Colonic mucosa (tissue), 4 donors: ENCODE measurements at places on chromosomes 5 and 9.
A peak's percentile ranks its signal among the peaks of the same experiment; 100 is the strongest.

GRCh38 chr5:10648806-10649665, 85.2 kb downstream of the ANKRD33B start:
- no peak for DNase-seq

- DNase-seq: no peak
Observed at GRCh38 chr9:9754186-9754585, 858.6 kb downstream of the PTPRD start.

- DNase-seq: no peak
Observed at GRCh38 chr5:107516452-107517184, 154.1 kb downstream of the EFNA5 start.

GRCh38 chr9:123620239-123620638, 264.2 kb downstream of the CRB2 start:
- no peak for DNase-seq

- no peak for DNase-seq
Observed at GRCh38 chr9:27278374-27278773, 18.6 kb downstream of the EQTN start.

- no peak for DNase-seq
Observed at GRCh38 chr5:133635051-133635450, 22.7 kb upstream of the FSTL4 start.

- no peak for DNase-seq
Observed at GRCh38 chr5:94366811-94367210, 251.6 kb downstream of the KIAA0825 start.

GRCh38 chr5:147310059-147310704, 75.4 kb downstream of the STK32A start:
- DNase-seq: peak; percentile 87

- no peak for DNase-seq
Observed at GRCh38 chr9:124079176-124079925, 67.8 kb downstream of the LHX2 start.

GRCh38 chr5:146789712-146790653, 88.6 kb downstream of the PPP2R2B start:
- DNase-seq: no peak

GRCh38 chr5:113574417-113574816, 60.9 kb downstream of the YTHDC2 start:
- no peak for DNase-seq

DNA sequence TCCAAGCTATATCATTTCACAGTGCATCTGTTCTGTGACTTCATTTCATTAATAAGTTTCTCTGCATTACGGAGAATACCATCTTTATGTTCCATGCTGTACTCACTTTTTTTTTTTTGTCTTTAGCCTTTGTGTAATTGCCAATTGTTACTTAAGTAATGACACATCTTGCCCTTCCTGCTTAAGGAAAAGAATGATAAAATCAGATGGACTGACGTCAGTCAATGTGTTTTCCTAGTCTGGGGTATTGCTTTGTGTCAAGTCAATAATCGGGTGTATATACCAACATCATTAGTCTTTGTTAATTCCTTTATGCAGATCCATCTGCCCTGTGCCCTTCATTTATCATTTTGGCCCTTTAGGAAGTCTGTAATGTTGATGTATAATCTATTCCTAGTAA, 133.5 kb downstream of the CD180 start:
- DNase-seq: no peak

DNA sequence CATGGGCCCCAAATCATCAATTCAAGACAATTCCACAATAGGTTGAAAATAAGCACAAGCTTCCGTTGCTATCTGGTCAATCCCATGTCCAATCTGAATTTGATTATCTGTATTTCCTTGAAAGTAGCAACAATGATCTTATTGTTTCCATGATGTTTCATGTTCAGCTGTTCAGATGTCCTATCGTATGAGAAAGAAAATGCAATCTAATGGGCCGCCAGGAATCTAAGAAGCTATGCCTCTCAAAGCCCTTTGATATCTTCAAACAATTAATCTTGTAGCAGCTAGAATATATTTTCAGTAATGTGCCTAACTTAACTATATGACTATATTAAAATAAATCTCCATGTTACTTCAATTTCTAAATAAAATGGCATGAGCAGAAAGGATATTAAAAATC, 32.1 kb upstream of the ALDOB start:
- no peak for DNase-seq

- no peak for DNase-seq
Observed at GRCh38 chr5:173325091-173325698, 3.0 kb downstream of the STC2 start.

GRCh38 chr5:54285686-54286085, 24.7 kb downstream of the ARL15 start:
- no peak for DNase-seq

GRCh38 chr9:35271637-35272036, 109.8 kb downstream of the UNC13B start:
- DNase-seq: no peak

- DNase-seq: no peak
Observed at GRCh38 chr5:61788548-61788947, 456.5 kb downstream of the ZSWIM6 start.

DNA sequence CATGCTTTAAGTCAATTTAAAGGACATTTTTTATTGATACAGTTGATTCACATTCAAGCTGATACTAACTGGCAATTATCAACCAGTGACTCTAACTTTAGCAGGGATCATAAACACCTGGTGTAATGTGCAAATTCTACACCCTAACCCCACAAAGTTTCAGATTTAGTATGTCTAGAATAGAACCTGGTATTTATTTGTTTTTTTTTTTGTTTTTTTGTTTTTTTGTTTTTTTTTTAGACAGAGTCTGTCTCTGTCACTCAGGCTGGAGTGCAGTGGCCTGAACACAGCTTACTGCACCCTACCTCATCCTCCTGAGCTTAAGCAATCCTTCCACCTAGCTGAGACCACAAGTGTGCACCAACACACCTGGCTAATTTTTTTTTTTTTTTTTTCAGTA, 311.2 kb upstream of the SEMA6A start:
- no peak for DNase-seq

DNA sequence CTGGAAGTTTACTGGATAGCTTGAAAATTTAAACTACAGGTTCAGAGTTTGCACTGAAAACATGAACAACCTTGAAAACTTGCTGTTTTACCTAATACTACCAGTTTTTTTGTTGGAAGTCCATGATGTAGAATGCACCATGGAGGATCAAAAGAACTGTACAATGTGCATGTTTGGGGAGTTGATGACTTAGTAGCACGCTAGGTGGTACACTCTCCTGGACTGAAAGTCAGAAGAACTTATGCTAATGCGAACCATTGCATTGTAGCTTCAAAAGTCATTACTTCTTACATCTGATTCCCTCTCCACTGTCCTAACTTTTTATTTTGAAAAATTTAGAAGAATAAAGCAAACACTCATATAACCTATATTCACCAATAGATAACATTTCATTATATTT, 211.0 kb downstream of the OSTF1 start:
- DNase-seq: no peak

GRCh38 chr5:72723581-72723980, 92.9 kb upstream of the TNPO1 start:
- no peak for DNase-seq

GRCh38 chr5:93189707-93190120, 391.3 kb downstream of the NR2F1-AS1 start:
- DNase-seq: no peak

- no peak for DNase-seq
Observed at GRCh38 chr5:75640826-75641225, 29.6 kb downstream of the ANKDD1B start.

DNA sequence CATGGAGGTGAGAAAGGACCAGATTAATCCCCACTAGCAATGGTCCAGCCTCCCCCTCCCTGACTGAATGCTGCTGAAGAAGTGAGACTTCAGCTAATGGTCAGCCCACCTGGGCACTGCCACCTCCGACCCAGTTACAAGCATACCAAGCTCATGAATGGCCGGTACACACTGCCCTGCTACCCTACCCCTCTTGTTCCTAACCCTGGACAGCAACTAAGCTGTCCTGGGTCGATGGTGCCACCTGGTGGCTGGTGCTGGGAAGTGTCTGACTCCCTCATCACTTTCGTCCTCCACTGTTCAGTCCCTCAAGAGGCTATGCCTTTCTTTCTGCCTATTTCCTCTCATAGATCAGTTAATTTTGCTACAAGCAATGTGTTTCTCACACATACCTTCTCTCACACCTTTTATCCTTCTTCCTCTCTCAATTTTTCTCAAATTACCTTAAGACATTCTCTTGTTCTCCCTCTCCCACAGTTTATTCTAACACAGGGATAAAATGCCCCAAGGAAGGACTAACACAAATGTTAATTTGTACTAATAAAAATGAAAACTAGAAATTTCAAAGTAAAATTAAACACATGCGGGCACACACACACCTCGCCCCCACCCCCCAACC, 42.4 kb downstream of the PAX5 start:
- DNase-seq: peak; percentile 24

GRCh38 chr9:72633966-72634365, 112.6 kb downstream of the TMC1 start:
- DNase-seq: no peak

DNA sequence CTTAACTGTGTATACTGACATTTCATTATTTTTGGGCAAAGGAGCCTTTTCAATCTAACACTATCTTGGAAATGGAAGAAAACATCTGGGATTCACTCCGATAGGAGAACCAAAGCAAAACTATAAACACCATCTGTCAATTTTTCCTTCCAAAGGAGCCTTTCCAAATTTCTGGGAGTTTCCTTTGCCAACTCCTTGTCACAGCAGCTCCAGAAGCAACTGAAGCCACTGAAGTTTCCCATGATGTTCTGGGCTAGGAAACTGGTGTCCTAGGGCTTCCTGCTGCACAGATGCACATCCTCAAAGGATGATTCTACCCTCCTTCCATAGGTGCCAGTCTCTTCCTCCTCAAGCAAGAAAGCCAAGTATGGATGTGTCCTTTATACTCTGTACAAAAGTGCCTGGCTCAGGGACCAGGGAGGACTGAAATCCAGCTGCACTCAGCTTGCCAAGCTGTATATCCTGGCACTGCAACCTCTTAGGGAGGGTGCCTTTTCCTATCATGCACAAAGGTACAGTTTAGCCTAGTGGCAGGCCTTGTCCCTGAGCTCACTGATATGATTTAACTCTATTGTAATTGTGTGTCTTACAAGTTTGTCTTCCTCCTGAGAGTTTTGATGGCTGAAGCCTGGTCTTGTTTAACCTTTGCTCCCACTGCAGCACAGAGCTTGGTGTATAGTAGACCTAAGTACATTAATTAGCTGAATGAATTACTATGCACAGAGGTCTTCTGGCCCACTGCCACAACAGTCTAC, 8.4 kb upstream of the UBAP1 start:
- no peak for DNase-seq

GRCh38 chr5:160375166-160375565, 4.7 kb upstream of the C1QTNF2 start:
- no peak for DNase-seq

- DNase-seq: no peak
Observed at GRCh38 chr9:107215381-107215780, 67.7 kb upstream of the RAD23B start.

DNA sequence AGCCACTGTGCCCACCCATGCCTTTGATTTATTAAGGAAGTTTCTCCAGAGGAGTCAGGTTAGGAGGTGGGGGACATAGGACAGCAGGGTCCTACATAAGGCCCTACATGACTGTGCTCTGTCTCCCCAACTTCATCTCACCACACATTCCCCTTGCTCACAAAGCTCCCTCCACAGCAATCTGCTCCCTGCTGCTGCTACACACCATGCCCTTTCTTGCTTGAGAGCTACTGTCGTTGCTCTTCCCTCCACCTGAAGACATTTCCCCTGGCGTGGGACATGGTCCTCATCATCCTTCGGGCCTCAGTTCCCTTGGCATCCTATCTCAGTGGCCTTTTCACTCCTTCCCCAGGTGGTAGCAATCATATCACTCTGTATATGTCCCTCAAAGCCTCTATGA, 75.9 kb upstream of the DAPK1 start:
- no peak for DNase-seq

DNA sequence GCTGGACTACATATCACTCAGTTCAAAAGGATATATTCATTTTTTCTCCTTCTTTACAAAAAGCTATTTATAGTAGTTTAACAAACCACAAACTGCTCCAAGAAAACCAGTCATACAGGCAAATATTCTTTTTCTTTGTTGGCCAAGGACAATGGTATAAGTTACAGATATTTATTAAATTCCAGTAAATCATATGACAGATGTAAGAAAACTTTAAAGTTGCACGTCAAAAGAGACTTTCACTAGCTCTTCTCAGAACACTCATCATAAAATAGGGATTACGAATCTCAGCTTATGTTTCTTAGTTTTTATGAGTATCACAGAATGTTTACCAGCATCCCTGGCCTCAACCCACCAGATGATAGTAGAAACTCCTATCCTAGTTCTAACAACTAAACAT, 67.2 kb downstream of the ANKRD31 start:
- no peak for DNase-seq

- no peak for DNase-seq
Observed at GRCh38 chr9:82128011-82128696, 139.6 kb downstream of the SPATA31D1 start.

DNA sequence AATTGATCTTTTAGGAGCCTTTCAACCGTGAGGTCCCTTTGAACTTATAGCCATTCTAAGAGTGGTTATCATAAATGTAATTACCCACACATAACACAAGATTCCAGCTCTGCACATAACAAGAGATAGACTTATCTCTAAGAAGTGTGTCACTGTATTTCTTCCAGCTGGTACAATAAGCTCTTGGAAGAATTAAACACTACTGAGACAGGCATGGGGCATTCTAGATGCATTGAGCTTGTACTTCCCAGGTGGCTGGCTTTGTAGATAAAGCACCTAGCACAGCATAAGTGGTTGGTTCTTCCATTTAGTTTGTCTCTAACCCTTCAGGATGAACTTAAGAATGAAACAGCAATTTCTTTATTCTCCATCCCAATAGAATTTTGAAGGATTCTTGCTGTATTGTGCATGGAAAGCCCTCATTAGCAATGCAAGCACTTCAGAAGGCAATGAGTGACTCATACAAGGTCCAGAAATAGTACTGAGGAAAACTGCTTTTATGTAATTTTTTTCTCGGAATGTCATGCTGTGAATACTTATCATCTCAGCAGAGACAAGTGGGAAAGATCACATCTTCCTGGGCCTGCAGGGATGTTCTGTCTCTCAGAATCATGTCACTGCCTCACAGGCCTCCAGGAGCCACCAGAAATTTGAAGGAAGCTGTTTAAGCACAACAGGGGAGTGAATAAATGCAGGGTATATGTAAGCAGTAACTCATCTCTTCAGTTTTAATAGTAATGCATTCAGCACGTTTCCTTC, 91.1 kb upstream of the CD180 start:
- DNase-seq: no peak

- DNase-seq: no peak
Observed at GRCh38 chr5:32088214-32088613, 85.9 kb downstream of the GOLPH3 start.
